Activated T-cell treated with anti-CD3 and anti-CD28 coated beads for 4 hours (primary cell): ENCODE measurements at places on chromosomes 7 and 10.
A peak's percentile ranks its signal among the peaks of the same experiment; 100 is the strongest.

- no peak for DNase-seq
Observed at GRCh38 chr7:3197567-3198213, 103.4 kb upstream of the SDK1 start.

GRCh38 chr10:46294641-46295220 is 7.9 kb downstream of the ANTXRL start:
- DNase-seq: no peak

GRCh38 chr7:140081774-140082425 is 19.1 kb upstream of the PARP12 start:
- DNase-seq: no peak

DNA sequence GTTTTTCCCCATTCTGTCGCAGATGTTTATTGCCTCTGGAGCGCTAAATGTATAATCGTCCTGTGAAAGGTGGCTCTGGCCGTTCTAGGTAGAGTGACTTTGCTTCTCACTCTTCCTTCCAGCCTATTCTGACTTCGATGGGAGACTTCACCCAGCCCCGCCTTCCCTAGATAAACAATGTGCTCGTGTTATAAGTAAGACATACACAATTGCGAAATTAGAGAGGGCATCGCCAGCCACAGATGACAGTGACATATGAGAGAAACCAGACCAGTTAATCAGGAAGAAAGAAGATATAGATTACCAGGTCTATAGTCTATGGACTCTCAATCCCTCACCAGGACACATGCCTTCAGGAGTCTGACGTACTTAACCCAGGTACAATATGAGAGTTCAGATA is 1050.5 kb upstream of the AUTS2 start:
- no peak for DNase-seq

DNA sequence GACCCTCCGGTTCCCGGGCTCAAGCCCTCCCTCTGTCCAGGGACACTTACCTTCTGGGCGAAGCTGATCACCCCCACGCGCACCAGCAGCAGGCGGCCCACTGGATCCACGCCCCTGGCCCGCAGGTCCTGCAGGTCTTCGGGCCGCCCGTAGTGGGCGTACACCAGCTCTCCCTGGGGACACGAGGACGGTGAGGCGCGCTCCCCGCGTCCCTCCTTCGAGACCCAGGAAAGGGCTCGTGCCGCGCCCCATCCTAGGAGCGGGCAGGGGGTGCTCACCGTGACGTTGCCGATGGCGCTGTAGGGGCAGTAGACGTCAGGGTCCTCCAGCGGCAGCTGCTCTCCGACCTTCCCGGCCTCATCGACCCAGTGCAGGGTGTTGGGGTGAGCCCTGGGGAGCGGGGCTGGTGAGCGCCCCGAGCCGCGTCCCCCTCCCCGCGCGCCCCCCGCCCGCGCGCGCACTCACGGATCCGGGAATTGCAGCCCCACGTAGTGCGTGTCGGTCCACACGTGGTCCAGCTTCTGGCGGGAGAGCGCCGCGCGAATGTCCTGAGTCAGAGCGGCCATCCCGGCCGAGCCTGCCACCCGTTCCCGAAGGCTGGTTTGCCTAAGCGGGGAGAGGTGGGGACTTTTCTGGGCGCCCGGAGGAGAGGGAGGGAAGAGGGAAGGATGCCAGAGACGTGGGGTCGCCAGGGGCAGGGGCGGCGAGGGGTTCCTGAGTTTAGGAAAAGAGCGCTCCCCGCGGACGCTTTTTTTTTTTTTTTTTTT is 8.2 kb downstream of the TFR2 start:
- peak; percentile 18 for DNase-seq

DNA sequence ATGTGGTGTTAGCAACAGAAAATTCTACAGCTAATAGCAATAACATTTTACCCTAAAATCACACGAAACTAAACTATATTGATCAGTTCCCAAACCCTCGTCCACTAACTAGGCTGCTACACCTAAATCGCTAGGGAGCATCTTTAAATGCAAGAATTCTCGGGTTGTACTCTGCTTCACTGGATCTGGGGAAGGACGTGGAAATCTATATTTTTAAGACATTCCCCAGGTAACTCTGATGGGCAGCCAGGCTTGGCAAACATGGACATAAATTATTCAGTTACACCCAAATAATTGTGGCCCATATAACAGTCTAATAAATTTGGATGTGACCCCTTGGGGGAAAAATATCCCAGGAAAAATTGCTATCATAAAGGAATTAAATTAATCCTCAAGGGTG is 36.3 kb upstream of the NFE2L3 start:
- DNase-seq: no peak

- DNase-seq: no peak
Observed at GRCh38 chr7:15891151-15891881, 204.8 kb upstream of the MEOX2 start.

GRCh38 chr10:101848894-101849351 is 5.3 kb upstream of the KCNIP2 start:
- no peak for DNase-seq

DNA sequence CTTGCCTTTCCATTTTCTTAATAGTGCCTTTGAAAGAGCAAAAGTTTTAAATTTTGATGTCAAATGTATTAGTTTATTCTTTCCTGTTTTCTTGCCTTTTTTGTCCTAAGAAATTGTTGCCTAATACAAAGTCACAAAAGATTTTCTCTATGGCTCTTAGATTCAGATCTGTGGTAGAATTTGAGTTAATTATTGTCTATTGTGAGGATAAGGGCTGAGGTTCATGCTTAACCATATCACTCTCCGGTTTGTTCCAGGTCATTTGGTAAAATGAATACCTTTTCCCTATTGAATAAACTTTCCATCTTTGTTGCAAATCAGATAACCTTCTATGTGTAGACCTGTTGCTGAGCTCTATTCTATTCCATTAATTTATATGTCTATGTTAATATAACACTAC is 96.0 kb downstream of the NOD1 start:
- DNase-seq: no peak

DNA sequence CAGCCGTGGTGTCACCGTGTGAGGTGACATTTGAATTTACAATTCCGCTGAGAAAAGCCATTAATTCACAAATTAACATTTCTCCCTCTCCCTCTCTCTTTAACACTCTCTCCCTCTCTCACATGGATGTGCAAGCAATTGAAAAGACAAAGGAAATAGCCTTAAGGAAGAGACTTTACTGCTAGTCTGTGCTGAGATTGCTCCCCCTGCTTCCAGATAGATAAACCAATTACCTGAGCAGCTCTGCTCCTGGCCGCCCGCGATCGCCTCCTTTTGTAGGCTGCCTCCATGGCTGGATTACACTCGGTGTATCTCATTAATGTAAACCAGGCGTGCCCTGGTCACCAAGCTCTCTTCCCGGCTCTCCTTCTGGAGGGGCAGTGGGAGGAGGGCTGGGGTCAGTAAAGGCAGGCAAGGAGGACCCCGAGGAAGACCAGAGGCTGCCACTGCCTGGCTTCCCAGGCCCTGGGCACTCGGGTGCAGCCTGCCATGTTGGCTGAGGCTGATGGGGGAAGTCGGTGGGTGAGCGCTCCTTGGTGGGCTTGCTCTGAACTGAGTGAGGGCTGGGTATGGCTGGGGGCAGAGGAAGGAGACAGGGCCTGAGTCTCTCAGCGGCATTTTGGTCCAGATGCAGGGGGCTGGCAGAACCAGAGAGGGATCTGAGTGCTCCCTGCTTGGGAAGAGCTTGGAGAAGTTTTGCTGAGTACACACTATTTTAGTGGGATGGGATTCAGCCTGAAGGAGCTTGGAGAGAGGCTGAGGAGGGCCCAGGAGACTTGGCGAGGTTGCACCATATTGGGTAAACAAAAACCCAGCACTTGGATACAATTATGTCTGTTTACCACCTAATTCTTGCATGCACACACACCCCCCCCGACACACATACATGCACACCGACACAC is 42.9 kb downstream of the PAX2 start:
- DNase-seq: no peak

GRCh38 chr7:65387891-65388290 is 14.2 kb downstream of the ZNF92 start:
- DNase-seq: no peak

DNA sequence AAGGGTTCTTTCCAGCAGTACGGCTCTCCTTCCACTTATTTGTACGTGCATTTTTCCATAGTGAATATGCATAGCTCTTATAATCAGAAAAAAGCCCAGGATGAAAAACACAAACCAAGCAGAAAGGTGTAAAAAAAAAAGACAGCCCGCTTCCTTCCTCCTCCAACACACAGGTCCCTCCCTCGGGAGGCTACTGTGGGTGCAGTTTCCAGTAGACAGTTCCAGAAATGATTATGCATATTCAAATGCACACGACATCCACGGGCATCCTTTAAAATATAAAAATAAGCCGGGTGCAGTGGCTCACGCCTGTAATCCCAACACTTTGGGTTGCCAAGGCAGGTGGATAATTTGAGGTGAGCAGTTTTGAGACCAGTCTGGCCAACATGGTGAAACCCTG is 59.9 kb downstream of the TNRC18 start:
- DNase-seq: no peak

DNA sequence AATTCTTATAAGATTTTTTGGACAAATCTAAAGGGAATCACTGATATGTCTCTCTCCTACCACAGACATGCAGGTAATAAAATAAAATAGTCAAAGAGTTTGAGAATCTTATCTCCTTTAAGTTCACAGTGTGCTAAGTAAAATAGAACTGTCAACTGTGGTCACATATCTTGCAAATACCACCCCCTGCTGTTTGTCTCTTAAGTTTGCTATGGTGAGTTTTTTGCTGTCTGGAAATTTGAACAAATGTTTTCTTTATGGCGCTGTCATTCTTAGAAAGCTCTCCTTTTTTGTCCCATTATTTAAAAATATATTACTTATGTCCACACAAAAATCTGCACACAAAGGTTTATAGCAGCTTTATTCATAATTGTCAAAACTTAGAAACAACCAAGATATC is 19.6 kb downstream of the GIMAP5 start:
- no peak for DNase-seq

DNA sequence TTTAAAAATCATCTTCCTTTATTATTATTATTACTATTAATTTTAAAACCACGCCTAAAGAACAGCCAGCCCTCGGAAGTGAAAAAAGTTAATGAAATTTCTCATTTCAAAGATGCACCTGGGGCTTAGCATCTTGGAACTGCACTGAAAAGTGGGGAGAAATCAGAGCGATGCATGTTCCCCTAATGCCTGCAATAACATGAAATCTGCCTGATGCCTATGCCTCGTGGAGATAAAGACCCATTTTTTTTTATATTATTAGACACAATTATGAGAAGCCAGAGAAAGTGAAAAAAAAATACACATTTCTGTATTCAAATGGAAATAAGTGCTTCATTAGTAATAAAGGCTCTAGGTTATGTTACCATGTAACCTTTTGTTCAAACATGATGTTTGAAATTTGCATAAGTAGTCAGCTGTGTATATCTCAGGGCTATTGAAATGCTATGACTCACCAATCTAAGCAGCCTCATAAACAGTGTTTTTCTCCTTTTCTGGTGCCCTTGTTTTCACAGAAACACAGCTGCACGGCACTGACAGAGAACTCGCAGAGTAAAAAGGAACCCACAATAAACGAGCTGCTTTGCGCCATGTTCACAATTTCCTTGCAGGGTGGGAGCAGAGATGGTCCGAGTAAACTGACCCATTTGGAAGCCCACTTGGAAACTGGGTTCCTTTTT is 175.8 kb upstream of the PRKCQ start:
- no peak for DNase-seq

GRCh38 chr7:29019896-29020295 is 61.8 kb upstream of the TRIL start:
- no peak for DNase-seq

DNA sequence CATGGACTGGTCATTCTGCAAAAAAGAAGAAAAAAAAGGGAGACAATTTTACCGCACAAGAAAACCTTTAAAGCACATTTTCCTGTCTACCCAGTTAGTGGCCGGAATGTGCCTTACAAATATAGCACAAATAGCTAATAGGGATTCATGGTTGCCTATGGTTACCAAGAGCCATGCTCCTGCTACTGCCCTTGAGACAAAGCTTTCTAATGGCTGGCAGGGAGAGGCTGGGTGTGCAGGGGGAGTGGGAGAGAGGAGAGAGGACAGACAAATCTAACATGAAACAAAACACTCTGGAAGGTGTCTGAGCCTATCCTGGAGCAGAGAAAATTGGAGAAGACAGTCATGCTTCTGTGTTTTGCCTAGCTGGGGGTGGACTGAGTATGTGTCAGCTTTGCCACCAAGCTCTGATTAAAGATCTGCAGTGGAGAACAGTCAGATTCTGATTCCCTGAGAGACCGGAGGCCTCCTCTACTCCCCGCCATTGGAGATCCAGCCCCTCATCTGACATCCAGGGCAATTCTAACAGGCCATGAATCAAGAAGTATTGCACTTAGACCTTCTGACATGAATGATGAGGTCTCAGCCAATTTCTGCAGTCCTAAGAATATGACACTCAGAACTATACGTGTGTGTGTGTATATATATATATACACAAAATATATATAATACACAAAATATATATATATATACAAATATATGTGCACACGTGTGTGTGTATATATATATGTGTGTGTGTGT is 80.2 kb downstream of the PRTFDC1 start:
- no peak for DNase-seq

DNA sequence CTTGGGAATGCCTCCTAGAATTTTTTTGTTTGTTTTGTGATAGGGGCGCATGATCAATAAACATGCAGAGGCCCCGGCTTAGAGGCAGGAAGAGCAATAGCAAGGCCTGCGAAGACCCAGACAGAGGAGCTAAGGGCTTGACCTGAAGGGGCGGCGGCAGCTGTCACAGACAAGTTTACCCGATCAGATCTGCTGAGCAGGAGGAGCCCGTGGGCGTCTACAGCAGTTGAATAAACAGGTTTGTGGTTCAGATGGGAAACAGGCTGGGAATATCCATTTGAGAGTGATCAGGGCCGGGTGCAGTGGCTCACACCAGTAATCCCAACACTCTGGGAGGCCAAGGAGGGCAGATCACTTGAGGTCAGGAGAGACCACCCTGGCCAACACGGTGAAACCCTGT is 126.0 kb upstream of the CALN1 start:
- DNase-seq: no peak

GRCh38 chr7:69599286-69599954 is 1.1 kb downstream of the AUTS2 start:
- DNase-seq: no peak

- DNase-seq: no peak
Observed at GRCh38 chr7:69036301-69036700, 562.0 kb upstream of the AUTS2 start.

- DNase-seq: no peak
Observed at GRCh38 chr7:84137812-84138211, 56.8 kb downstream of the SEMA3A start.

DNA sequence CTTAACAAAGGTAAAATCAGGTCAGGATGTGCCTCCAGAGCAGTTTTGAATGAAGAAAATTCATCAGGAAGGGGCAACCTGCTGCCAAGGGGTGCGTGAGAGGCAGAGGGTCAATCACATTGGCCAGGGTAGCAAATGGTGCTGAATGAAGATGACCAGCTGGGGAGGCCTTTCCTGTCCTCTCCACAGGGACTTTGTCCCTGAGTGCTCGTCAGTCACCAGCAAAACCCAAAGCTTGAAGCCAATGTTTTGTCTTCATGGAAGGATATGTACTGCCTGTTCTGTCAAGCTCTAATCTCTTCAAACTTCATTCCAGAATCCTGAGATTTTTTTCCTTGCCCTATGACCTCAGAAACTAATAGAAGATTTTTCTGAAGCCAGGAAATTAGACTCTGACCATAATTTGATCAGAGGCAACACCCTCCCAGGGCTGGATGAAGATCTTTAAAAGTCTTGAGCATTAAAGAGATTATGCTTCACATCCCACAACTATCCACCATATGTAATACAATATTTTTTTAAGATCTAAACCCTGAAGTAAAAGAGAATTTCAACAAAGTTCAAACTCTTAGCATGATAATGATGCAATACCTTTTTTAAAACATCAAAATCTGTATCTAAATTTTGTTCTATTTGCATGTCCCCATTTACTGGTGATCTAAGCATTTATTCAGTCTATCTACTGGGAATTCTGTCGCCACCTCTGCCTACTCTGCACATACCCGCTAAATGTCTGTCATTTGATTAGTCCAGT is 243.0 kb downstream of the SNX13 start:
- DNase-seq: no peak
